ENCODE measurements at places on chromosomes 2 and 18.

GRCh38 chr2:73069855-73070642 is 1.5 kb downstream of the SFXN5 start:
- DNase-seq, result peak; percentile 18

- no peak for DNase-seq
These were observed 59.3 kb upstream of the TCF4 start for GRCh38 chr18:55647331-55647730.

GRCh38 chr2:31384351-31384750 is 30.2 kb downstream of the XDH start:
- no peak for DNase-seq

DNA sequence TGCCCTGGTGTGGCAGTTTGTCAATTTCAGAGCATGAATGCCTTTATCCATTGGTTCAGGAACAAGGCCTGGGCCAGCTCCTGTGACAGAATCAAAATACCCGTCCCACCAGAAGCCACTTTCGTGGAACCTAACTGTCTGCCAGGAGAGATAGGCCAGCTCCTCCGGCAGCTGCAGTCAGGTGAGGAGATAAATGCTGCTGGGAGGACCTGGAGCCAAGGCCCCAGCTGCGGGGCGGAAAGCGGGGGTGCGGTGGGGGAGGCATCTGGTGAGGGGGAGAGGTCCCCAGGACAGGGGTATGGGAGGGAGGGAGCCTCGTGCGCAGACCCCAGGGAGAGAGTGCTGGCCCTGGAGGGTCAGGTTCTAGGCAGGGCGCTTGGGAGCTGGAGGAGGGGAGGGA is 4.4 kb upstream of the ASB1 start:
- no peak for DNase-seq

- no peak for DNase-seq
These were observed 191.7 kb downstream of the THSD7B start for GRCh38 chr2:136957044-136957443.

DNA sequence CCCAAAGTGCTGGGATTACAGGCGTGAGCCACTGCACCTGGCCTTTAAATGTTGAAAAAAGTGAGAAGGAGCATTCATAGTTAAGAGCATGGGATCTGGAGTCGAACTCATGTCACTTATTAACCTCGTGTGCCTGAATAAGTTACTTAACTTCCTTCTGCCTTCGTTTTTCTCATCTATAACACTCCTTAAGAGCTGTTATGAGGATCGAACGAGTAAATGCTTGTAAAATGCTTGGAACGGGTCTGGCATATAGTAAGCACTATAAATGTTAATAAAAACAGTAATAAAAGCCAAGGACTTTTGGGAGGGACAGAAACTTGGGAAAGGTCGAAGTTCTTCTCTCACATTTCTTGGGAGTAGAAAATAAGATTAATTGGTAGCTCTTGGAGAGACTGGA is 40.8 kb downstream of the RAB10 start:
- DNase-seq, result no peak

- no peak for DNase-seq
These were observed 5.2 kb upstream of the SCN7A start for GRCh38 chr2:166499281-166499680.

- DNase-seq, result no peak
These were observed 32.5 kb upstream of the FOSL2 start for GRCh38 chr2:28360058-28360717.

DNA sequence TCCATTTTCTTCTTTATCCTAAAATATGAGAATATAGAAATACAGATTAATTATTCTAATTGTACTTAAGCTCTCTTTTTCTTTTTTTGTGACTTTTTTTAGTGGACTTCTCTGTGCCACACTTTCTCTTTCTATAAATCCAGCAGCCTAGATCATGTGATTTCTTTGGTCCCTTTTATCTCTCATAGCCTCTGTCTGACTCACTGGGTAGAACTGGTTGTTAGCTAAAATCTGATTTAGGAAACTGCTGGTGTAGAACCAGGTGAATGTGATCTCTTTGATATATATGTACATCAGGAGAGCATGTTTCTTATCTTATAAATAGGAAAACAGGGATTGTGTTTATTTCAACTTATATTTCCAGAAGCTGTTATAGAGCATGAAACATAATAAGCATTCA is 54.9 kb downstream of the VRK2 start:
- no peak for DNase-seq

DNA sequence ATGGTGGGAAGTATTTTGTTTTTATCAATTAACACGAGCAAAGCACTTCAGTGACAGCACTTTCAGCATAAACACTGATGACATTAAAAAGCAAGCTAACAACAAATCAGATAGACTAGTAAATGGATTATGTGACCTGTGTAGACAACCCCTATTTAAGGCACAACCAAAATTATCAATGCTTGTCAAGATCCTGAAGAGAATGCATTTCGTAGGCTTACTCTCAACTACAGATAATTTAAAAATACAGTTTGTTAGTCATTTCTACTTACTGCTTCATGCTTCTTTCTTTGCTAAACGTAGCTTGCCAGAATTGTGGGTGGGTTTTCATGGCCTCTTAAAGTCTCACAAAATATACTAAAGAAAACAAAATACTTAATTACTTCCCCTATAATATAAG is 3.4 kb downstream of the CSRNP3 start:
- peak; percentile 47 for DNase-seq

DNA sequence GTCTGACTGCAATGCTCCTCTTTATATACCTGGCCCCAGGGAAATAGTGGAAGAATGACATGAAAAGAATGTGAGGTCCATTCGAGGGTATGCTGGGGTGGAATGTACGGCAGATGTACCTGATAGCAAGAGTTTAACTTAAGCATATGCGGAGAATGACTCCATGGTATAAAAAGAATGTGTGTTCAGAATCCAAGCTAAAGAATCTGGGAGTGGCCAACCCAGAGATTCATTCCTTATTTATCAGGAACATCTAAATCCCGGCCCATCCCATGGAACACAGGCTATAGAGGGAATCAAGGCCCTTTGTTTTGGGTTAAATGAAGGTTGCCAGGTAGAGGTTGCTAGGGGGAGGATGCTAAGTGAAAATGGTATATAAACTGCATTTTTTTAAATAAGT is 150.0 kb downstream of the ZNF385B start:
- DNase-seq, result no peak

- peak; percentile 82 for DNase-seq
These were observed 108.4 kb upstream of the BZW1 start for GRCh38 chr2:200703127-200703925.

DNA sequence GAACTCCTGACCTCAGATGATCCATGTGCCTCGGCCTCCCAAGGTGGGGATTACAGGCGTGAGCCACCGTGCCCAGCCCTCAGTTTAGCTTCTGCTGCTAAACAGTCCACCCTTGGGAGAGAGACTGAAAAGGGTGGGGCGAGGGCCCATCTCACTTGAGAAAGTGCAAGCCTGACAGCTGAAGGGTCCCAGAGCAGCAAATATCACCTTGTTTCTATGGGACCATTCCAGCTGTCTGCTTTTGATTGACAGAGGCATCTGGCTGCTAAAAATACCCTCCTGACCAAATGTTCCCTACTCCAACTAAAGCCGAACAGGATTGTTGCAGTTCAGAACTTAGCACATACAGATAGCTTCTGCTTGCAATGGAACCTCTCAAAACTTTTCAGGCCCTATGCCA is 436 bp upstream of the SMYD1 start:
- DNase-seq, result no peak

DNA sequence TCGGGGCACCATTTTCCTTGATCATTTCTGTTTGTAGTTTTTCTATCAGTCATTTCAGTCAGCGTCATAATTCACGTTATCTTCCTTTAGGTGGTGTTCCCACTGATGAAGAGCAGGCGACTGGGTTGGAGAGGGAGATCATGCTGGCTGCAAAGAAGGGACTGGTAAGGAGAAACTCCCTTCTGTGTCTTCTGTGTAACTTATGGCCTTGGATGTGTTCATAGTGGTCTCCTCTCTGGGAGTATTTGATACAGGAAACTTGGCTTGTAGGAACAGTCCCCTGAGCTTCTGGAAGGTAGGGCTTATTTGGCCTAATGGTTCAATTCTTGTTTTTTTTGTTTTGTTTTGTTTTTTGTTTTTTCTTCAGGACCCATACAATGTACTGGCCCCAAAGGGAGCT is 1.1 kb downstream of the COX5B start:
- no peak for DNase-seq

- no peak for DNase-seq
These were observed 85.0 kb downstream of the TRIP12 start for GRCh38 chr2:229836847-229837246.

DNA sequence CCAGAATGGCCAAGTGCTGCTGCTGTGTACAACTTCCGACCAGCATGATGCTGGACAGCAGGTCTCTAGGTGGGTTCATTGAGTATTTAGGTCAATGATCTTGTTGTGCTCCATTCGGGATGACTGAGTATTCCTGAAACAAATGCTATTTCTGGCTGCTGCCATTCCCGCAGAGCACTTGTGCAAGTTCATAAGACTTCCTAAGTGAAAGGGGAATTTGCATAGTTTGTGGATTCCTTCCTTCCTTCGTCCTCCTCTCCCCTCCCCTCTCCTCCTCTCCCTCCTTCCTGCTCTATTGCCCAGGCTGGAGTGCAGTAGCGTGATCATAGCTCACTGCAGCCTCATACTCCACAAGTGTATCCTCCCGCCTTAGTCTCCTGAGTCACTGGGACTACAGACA is 40.4 kb downstream of the LDLRAD4 start:
- peak; percentile 17 for DNase-seq

DNA sequence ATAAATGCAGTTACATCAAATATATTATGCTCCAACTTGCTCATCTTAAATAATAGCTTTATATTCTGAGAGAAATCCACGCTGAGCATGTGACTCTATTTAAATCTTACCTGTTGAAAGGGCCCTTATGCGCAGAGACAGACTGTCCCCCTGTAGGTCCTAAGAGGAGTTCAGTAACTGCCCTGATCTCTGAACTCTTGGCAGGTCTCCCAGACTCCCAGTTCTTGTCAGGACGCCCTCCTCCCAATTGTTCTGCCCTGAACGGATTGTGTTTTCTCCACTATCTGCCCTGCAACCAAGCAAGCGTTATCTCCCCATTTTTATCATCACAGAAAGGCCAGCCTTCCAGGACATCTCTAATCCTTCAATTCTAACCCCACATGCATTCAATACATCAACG is 954.6 kb downstream of the TSN start:
- DNase-seq, result no peak

GRCh38 chr2:176818617-176819016 is 394.0 kb upstream of the HNRNPA3 start:
- DNase-seq, result no peak

All from midbrain (tissue), 1 donor.